RWPE2 (cell line): ENCODE measurements at places on chromosomes 11 and 22.

DNA sequence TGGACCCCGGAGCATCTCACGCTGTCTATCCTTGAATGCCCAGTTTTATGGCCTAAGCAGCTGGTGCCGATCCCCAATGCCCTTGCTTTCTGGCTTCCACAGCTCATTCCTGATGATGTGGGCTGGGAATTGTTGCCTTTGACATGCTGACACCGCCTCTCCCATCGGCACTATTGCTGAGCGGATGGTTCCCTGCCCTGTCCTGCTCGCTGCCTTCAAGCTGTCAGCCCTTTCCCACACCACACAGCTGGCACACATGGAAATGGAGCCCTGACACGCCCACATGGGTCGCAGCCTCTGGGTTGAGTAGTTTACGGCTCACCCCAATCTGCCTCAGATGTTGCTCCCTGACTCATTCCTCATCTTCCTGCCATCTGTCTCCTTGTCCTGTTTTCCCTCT is 110.2 kb upstream of the SESN3 start:
- no peak overlapping the region for H3K27ac ChIP-seq
- no peaks in the 10 kb centered on the region for H3K36me3 ChIP-seq
- DNase-seq, result no peak
- peaks cover 17% of the 10 kb centered on the region for H3K4me1 ChIP-seq
- no peaks in the 10 kb centered on the region for H3K27me3 ChIP-seq
- no peak overlapping the region for H3K4me3 ChIP-seq

DNA sequence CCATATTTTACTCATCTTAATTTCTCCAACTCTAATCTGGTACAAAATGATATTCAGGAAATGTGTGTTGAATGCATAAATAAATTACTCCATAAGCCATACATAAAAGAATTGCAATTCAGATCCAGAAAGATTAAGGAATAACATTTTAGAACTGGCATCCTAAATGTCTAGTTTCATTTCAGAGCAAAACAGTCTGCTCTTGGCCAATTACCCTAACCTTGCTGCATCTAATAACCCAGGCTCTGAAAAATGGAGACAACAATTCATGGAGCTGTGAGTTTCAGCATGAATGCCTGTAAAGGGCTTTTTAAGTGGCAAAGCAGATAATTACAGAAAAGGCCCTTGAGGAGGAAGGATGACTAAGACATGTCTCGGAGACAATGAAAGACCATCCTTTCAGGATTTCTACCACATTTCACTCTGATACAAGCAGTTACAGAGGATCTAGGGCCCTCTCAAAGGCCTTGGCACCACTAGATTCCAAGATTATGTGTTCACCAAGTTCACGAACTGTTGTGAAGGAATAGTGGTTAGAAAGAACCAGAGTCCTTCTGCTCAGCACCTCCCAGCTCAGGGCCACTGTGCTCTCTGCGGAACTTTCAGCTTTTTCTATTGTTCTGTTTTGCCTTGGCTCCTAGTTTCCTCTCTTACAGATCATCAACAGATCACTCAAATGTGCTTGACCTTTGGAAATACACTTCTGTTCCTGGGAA is 157.6 kb upstream of the BLID start:
- DNase-seq, result no peak
- H3K4me1 ChIP-seq, result no peaks in the 10 kb centered on the region
- H3K27me3 ChIP-seq, result no peaks in the 10 kb centered on the region
- H3K36me3 ChIP-seq, result no peaks in the 10 kb centered on the region
- no peak overlapping the region for H3K4me3 ChIP-seq

- H3K27ac ChIP-seq, result no peak overlapping the region
- no peak overlapping the region for H3K4me3 ChIP-seq
- DNase-seq, result no peak
- H3K4me1 ChIP-seq, result no peaks in the 10 kb centered on the region
- H3K27me3 ChIP-seq, result no peaks in the 10 kb centered on the region
Measured at GRCh38 chr11:123822599-123822998, 16.4 kb upstream of the OR6M1 start.

GRCh38 chr11:122696662-122697061 is 41.1 kb downstream of the UBASH3B start:
- no peak overlapping the region for H3K27ac ChIP-seq
- no peak for DNase-seq
- H3K4me1 ChIP-seq, result peaks cover 13% of the 10 kb centered on the region
- no peaks in the 10 kb centered on the region for H3K36me3 ChIP-seq

DNA sequence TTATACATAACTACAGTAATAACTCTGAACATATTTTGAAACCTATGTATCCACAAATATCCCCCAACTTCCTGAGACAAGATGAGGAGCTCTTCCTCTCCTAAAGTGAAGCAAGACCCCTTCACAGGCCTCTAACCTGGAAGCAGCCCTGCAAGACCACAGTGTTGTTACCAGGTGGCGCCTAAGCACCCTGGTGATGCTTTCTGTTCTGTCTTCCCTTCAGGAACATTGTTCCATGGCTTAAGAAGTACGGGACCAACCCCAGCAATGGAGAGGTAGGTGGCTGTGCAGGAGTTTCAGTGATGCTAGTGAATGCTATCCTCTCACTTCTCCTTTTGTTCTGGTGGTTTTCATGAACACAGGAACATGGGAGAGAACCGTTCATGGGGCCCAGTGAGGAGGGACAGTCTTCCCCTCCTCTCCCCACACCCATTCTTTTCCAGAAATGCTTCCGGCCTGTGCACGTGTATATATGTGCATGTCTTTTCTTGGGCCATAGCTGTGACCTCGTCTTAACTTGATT is 6.4 kb downstream of the PPIL2 start:
- no peak overlapping the region for H3K27ac ChIP-seq
- no peaks in the 10 kb centered on the region for H3K27me3 ChIP-seq
- H3K36me3 ChIP-seq, result peaks cover 63% of the 10 kb centered on the region
- no peak for DNase-seq
- H3K4me1 ChIP-seq, result peaks cover 6% of the 10 kb centered on the region
- no peak overlapping the region for H3K4me3 ChIP-seq

DNA sequence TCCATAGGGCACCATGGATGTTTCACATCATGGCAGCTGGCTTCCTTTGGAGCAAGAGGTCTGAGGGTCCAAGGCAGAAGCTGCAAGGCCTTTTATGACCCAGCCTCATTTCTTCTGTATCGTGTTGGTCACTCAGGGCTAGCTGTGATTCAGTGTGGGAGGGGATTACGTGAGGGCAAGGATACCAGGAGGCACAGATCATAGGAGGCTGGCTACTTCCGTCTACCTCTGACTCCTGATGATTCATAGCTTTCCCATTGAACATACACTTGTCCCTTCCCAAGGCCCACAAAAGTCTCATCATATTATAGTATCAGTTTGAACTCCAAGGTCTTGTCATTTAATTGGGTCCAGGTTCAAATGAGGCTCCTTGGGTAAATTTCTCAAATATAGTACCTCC is 135.3 kb upstream of the ZBED5 start:
- DNase-seq, result no peak
- no peak overlapping the region for H3K27ac ChIP-seq
- H3K4me1 ChIP-seq, result no peaks in the 10 kb centered on the region
- H3K36me3 ChIP-seq, result no peaks in the 10 kb centered on the region

GRCh38 chr11:128814856-128815705 is 52.0 kb downstream of the KCNJ1 start:
- H3K27ac ChIP-seq, result no peak overlapping the region
- no peak for DNase-seq

DNA sequence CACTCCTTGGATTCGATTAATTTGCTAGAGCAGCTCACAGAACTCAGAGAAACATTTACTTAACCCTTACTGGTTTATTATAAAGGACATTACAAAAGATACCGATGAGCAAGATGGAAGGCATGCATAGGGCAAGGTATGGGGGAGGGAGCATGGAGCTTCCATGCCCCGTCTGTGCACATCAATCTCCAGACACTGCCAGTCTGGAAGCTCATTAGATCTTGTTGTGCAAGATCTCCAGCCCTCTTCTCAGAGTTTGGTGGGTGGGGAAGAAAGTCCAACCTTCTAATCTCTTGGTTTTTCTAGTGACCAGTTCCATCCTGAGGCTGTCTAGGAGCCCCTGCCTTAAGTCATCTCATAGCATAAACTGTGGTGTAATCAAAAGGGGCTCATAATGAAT is 190.7 kb downstream of the UVRAG start:
- no peaks in the 10 kb centered on the region for H3K27me3 ChIP-seq
- H3K27ac ChIP-seq, result peak overlapping the region; percentile 79
- DNase-seq, result no peak
- H3K36me3 ChIP-seq, result peaks cover 10% of the 10 kb centered on the region; the same call in 1 of the 2 replicates
- H3K4me3 ChIP-seq, result no peak overlapping the region
- peaks cover 46% of the 10 kb centered on the region for H3K4me1 ChIP-seq

DNA sequence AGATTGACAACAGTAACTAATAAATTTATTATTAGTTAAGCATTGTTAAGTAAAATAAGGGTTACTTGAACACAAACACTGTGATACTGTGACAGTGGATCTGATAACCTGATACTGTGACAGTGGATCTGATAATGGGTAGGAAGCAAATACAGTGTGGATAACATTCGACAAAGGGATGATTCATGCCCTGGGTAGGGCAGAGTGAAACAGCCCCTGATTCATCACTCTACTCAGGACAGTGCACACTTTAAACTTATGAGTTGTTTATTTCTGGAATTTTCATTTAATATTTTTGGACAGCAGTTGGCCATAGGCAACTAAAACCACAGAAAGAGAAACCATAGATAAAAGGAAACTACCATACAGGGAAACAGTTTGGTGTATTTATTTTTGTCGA is 60.8 kb upstream of the CTSC start:
- peaks cover 32% of the 10 kb centered on the region for H3K4me1 ChIP-seq
- no peak for DNase-seq
- H3K36me3 ChIP-seq, result no peaks in the 10 kb centered on the region
- H3K27ac ChIP-seq, result peak overlapping the region; percentile 61
- H3K4me3 ChIP-seq, result no peak overlapping the region
- no peaks in the 10 kb centered on the region for H3K27me3 ChIP-seq

GRCh38 chr22:44567846-44568493 is 69.9 kb upstream of the RTL6 start:
- DNase-seq, result peak; percentile 31
- no peaks in the 10 kb centered on the region for H3K36me3 ChIP-seq
- no peak overlapping the region for H3K27ac ChIP-seq
- H3K4me3 ChIP-seq, result no peak overlapping the region
- H3K4me1 ChIP-seq, result no peaks in the 10 kb centered on the region
